Activated CD4-positive, alpha-beta memory T cell treated with anti-CD3 and anti-CD28 coated beads for 36 hours (primary cell): ENCODE measurements at places on chromosomes 16 and 17.

GRCh38 chr16:55502801-55503366 lies 6.0 kb upstream of the LPCAT2 start:
- no peak for DNase-seq

GRCh38 chr16:119835-120491 lies 18.5 kb downstream of the NPRL3 start:
- no peak for DNase-seq

GRCh38 chr16:11151156-11151884 lies 104.7 kb downstream of the SOCS1 start:
- no peak for DNase-seq

GRCh38 chr16:65984296-65984695 lies 382.2 kb upstream of the CDH5 start:
- DNase-seq: no peak

DNA sequence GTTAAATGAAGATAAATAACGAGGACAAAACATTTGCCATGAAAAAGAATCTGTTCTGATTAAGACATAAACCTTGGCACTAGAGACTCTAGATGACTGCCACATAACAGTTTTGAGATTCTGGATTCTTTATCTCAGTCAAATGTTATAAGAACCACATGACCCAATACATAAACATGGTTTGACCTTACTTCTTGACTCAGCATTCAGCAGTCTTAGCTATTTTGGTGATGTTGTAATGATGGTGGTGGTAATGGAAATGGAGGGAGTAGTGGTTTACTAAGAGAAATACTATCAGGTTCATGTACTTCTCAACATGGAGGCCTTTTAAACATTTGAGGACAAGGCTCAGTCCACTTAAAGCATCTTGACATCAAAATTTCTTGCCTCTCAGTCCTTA lies 925.4 kb downstream of the CDH11 start:
- no peak for DNase-seq

- no peak for DNase-seq
Observed at GRCh38 chr17:77344038-77344437, 203.3 kb downstream of the SEC14L1 start.

GRCh38 chr16:66337463-66338188 lies 28.9 kb upstream of the CDH5 start:
- DNase-seq: no peak

DNA sequence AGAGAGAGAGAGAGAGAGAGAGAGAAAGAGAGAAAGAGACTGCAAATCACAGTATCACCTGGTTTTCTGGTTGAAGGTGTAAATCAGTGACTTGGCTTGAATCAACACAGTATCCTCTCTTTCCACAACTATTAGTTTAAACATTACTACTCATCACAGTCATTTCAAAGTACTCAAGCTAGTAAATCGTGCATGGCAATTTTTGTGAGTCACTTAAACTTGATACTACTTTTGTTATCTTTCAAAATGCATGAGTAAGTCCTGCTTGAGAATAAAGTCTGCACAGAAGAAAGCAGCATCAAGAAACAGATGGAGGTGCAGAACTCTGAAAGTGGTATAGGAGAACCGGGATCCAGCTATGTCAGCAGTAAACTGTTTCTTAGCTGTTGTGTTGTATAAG lies 535.4 kb downstream of the CDH8 start:
- DNase-seq: no peak

GRCh38 chr17:6651354-6651918 lies at the start of the genes C17orf100 and MED31:
C17orf100 (plus strand) TSS chr17:6651762; CDS start chr17:6651914, 152 bp downstream.
MED31 (minus strand) TSS chr17:6651605; CDS start chr17:6651528, 77 bp downstream.
- peak; percentile 97 for DNase-seq

DNA sequence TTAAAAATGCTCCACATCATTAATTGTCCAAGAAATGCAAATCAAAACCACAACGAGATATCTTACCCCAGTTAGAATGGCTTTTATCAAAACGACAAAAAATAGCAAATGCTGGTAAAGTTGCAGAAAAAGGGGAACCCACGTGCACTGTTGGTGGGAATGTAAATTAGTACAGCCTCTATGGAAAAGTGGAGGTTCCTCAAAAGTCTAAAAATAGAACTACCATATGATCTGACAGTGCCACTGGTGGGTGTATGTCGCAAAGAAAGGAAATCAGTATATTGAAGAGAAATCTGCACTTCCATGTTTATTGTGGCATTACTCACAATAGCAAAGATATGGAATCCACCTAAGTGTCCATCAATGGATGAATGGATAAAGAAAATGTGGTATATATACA lies 38.2 kb upstream of the ZFHX3 start:
- no peak for DNase-seq

- DNase-seq: no peak
Observed at GRCh38 chr16:81601601-81602255, 157.1 kb downstream of the CMIP start.

DNA sequence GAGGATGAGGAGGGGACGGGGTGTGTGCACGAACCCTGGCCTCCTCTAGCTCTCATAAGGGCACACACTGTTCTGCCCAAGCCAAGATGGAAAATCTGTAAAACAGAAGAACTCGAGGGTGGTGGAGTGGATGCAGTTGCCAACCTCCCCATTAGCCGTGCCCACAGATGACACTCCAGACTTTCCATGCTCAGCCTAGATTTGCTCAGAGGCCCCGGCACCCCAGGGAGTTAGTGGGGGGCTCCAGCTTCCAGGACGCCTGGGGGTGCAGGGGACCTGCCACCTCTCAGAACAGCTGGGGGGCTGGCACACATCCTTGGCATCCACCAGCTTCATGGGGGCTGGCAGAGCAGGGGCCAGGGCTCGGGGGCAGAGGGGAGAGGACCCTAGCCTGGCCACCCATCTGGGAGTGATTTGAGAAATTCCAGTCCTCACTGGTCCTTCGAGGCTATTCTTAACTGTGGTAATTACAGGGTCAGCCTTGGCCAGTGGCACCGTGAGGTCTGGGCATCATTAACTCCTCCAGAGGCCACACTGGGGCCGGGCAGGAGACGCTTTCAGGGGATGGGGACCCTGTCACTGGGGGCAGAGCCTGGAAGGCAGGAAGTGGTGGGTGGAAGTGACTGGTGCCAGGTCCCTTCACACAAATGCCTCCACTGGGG lies 14.3 kb downstream of the VASN start:
- no peak for DNase-seq

DNA sequence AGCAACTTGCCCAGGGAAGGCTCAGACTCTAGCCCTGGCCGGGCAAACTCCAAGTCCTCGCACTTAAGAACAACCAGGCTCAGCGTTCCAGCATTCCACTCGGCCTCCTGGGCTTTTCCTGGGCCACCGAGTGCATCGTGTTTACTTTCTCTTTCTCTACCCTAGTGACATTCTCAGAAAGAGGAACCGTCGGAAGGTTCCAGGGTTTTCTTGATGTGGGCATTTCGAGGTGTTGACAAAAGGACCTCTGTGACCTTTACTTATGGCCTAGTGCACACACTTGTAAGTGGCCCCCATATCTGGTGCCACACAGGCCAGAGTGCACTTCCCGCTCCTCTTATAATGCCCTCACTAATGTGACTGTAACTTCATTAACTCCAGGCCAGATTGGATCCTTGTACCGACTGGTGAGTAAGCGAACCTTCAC lies 3.1 kb upstream of the BANP start:
- no peak for DNase-seq

- no peak for DNase-seq
Observed at GRCh38 chr17:65824901-65825300, 263.5 kb upstream of the AXIN2 start.

DNA sequence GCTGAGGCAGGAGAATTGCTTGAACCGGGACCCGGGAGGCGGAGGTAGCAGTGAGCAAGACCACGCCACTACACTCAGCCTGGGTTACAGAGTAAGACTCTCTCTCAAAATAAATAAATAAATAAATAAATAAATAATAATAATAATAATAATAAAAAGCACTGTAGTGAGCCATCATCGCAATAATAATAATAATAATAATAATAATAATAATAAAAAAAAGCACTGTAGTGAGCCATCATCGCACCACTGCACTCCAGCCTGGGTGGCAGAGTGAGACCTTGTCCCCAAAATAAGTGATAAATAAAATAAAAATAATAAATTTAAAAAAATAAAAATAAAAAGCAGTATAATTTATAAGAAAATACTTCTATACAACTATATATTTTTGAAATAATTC lies 40.3 kb downstream of the SMURF2 start:
- no peak for DNase-seq

DNA sequence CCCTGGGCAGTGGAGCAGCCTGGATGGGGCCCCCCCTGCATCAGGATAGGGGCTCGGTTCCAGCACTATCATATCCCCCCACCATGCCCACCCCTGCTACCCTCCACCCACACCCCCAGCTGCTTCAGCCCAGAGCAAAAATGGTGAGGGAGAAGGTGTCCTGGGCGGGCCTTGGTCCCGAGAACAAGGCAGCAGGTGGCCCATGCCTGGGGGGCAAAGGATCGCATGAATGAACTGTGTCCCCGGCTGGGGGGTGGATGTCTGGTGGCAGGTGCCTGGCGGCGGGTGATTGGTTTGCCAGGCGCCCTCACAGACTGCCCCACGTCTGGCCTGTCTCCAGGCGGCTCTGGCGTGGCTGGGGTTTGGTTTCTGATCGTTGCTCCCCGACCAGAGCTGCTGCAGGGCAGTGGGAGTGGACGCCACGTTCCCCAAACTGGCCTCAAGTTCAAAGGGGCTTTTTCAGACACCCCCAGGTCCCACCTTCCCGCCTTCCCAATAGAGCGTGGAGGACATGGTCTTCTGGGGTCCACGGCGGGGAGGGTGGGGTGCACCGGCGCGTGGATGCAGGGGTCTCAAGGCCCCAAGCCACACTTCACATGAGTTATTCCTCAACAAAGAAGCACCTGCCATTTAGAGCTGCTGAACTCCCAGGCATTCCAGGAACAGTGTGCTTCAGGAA lies 12.6 kb downstream of the UTS2R start:
- no peak for DNase-seq

GRCh38 chr17:3799181-3799945 lies 1.6 kb downstream of the ITGAE start:
- DNase-seq: no peak

DNA sequence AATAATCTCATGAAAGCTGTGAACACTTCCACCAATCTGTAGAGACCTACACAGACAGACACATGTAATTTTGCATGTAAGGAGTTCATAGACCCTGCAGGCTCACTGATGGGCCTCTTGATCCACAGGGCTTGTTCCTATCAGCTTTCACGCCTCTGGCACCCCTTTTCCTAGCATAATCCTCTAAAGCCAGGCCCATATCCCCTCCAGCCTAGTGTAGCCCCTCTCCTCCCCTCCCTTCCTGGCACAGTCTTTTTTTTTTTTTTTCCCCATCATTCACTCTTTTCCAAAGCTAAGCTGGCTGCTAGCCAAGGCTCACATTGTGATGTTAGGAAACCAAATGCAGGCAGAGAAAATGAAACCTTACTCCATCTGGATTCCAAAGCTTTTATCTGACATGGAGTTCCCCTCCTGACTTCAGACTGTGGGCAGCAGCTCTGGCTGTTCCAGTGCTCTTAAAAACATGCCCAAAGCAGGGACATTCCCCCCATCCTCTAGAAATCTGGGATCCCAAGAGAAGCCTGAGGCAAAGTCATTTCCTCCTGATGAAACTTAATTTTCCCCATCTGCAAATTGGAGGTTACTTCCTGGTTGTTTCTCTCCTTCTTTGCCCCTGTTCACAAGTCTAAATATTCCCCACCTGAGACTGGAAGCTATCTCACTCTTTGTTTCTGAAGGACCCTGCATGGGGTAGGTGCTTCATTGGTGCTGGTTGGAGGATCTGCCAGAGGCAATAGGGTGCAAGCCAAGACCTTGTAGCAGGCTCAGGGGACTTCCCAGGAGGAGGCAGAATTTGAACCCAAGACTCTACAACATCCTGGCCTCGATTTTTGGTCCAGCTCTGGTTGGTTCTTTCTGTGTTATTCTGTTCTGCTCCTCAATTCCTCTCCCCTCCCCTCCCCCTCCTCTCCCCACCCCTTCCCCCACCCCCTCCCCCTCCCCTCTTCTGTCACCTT lies 9.9 kb upstream of the CCL5 start:
- no peak for DNase-seq

GRCh38 chr16:8528471-8528870 lies 61.8 kb downstream of the TMEM114 start:
- no peak for DNase-seq

DNA sequence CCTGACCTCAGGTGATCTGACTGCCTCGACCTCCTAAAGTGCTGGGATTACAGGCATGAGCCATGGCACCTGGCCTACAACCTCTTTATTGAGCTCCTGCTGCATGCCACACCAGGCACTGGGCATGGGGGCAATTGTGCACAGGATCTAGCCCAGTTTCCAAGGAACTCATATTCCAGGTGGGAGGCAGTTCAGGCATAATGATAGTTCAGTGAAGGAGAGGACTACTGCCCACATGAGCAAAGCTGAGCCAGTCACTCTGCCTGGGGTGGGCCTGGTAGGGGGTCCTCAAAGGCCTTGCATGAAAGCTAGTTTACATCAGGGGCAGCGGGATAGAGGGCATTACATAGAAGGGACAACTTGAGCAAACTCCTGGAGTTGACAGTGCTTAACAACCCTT lies 2.6 kb upstream of the HCRT start:
- no peak for DNase-seq

- DNase-seq: no peak
Observed at GRCh38 chr17:57415751-57416207, 159.5 kb downstream of the MSI2 start.

- no peak for DNase-seq
Observed at GRCh38 chr17:29787995-29788394, 142.0 kb downstream of the SSH2 start.

GRCh38 chr16:89738538-89739317 lies 17.4 kb downstream of the ZNF276 start:
- no peak for DNase-seq

- no peak for DNase-seq
Observed at GRCh38 chr16:24976971-24977677, 38.0 kb downstream of the ARHGAP17 start.

DNA sequence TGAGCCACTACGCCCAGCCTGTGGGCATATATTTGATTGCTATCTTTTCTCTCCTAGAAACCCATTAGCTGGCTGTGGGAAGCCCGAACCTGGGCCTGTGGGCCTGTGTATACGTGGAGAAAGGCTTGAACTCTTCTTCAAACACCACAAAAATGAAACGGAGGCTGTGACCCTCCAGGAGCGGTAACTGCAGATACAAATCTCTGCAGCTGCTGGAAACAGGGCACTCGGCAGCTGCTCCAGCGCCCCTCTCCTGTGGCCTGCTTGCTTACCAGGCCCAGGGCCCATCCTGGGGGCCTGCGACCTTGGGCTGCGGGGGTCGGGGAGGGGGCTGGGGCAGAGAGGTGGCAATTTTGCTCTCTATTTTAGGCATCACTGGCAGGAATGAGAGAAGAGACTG lies 28.0 kb upstream of the MTSS2 start:
- no peak for DNase-seq
